ENCODE measurements at places on chromosomes 6 and 20.

DNA sequence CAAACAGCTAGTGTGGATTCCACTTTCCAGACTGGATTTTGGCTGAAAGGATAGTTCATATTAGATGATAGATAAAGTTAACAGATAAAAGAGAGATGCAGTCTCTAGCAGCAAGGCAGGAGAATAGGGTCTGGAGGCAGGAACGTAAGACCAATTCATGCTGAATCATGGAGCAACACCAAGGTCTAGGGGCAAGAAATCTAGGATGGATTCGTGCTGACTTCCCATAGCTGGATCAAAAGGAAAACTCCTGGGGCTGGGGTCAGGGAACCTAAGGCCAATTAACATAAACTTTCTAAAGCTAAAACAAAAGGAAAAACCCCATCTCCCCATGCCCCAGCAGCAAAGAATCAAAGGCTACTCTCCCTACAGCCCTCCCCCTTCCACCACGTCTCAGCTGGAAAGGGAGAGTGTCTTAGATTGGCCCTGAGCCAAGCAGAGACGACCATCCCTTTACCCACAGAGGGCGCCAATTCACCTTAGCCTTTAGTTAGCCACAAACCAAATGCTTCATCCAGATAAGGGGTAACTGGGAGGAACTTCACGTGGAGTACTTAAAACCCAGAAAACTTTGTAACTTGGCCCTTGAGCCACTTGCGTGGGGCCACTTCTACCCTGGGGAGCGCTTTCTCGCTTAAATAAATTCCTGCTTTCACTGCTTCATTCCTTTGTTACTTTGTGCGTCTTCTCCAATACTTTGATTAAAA, 7.6 kb downstream of the TREM1 start:
- peak; percentile 38 for DNase-seq

DNA sequence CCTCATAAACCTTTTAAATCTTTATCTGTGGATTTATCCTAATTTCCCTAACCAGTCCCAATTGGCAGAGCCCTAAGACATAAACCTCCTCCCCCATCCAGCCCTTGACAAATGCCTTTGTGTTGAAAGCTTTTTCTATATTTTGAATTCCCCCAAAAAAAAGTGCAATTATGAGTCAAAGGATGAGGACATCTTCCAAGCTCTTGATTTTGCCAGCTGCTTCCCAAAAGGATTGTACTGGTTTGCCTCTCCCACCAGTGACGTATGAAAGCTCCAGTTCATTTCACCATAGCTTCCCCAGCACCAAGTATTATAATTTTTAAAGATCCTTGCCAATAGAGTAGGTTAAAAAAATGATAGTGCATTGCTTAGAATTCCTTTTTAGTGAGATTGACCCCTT, 38.9 kb downstream of the SIRPA start:
- DNase-seq, result no peak

DNA sequence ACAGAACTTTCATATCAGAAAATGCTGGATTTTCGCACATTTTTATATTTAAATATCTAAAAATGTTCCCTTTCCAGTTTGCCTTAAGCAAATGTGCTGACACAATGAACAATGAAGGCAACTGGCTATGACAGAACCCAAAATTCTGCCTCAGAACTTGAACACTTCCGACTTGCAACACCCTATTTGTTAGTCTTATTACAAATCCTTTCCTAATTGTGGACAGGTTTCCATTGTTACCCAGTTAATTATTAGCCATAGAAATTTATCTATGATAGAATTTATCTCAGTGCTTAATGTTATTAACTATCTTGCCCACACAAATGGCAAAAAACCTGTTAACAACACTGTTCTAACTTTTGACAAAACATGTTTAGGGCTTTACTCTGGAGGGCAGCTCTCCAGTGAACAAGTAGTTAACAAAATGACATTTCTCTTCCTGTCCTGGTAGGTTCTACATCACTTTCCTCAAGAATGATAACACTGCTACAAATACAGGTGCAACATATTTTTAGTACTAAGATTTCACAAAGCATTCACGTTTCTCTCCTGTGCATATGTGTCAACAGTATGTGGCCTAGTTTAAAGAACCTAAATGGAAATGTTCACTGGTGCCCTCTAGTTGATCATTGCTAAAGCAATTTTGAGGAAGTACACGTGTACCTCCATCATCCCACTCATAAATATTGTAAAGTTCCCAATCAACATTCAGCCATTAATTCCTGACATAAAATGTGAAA, 58.4 kb downstream of the HIVEP2 start:
- DNase-seq, result no peak

DNA sequence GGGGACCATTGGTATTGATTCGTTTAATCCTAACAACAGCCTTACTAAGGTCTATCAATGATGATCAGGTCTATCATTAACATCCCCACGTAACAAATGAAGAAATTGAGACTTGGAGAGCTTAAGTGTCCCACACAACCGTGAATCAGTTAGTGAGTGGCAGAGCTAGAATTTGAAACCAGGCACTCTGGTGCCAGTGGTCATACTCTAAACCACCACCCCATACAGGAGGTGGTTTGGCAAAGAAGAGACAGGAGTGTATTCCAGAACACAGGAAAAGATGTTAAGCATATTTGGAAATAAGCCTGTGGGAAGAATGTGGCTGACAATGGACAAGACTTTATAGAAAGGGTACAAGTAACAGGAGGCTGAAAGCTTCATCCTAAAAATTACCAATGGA, 35.7 kb upstream of the MARCKS start:
- no peak for DNase-seq

DNA sequence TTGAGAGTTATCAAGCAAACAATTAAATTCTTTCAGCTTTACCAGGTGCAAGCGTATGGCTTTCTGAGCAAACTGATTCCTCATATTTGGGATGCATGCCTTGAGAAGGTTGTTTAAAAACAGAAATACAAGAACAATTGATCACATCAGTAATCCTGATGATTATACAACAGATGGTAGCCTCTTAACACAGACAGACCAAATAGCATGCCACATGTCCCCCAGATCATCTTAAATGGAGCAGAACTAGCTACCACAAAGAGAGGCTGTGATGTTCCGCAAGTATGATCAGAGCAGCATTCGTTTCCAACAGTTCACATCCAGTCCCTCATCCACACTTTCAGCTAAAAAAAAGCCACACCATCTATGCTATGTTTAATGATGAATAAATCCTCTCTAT, 246.2 kb upstream of the NRSN1 start:
- DNase-seq, result no peak

DNA sequence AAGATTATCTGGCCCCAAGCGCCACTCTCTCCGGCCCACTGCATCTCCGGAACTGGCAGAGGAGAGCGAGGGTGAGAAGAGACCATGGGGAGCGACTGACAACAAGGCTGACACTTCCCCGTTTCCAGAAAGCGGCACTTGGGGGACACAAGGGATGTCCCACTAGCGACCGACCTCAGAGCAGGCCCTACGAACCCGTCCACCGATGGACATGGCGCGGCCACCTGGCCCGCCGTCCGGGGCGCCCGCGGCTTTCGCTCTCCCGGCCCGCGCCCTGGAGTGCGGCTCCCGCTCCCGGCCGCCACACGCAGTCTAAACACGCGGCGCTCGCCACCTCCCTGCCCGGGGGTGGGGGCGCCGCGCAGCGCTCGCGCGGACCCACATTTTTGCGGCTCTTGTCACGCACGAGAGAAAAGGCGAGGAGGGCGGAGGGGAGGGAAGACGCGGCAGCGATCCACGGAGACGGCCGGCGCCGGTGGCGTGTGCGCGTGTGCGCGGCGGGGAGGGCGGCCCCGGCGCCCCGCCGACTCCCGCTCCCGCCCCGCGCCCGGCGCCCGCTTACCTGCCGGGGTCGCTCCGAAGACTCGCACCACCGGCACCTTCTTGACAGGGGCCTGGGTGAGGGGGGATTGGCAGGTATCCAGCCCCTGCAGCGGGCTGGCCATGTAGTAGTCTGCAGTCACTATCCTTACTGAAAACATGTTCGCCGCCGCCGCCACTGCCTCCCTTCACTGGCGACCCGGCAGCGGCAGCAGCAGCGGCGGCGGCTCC, 645 bp downstream of the REV3L start:
- DNase-seq, result peak; percentile 58

DNA sequence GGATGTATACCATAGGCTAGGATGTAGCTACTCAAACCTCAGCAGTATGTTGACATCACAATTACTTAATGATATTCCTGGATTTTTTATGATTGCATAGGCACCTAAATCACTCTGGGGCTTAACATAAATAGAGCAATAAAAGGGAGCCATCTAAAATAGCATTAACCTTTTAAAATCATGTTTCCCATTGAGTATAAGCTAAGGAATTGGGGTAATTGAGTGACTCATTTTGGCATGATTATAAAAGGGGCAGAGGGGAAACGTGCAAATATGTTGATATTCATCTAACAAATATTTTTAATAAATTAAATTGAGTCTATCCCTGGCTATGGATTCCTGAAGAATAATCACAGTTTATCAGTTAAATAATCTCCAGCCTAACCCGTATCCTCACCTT, 74.0 kb upstream of the ADGRF1 start:
- no peak for DNase-seq

DNA sequence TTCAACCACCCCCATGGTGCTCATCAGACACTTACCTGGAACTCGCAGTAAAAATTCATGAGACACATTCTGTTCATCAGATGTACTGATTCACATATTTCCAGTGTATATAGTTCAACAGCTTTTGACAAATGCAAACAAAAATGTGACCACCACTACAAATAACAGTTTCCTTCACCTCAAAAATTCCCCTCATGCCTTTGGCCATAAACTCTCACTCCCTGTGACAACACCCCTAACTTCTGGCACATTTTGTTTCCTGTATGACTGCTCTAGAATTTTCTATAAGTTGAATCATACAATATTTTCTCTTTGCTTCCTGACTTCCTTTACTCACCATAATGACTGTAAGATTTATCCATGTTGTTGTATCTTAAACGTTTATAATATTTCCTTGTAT, 63.7 kb downstream of the C6orf118 start:
- DNase-seq, result no peak

GRCh38 chr20:58482416-58482815, 32.8 kb downstream of the APCDD1L start:
- DNase-seq, result no peak

All from SK-N-DZ (cell line).